ENCODE measurements at places on chromosomes 11 and 22.

GRCh38 chr22:20963201-20964052, 3.6 kb upstream of the AIFM3 start:
- no peak for DNase-seq

- no peak for DNase-seq
Measured at GRCh38 chr11:104254347-104254746, 90.4 kb upstream of the PDGFD start.

DNA sequence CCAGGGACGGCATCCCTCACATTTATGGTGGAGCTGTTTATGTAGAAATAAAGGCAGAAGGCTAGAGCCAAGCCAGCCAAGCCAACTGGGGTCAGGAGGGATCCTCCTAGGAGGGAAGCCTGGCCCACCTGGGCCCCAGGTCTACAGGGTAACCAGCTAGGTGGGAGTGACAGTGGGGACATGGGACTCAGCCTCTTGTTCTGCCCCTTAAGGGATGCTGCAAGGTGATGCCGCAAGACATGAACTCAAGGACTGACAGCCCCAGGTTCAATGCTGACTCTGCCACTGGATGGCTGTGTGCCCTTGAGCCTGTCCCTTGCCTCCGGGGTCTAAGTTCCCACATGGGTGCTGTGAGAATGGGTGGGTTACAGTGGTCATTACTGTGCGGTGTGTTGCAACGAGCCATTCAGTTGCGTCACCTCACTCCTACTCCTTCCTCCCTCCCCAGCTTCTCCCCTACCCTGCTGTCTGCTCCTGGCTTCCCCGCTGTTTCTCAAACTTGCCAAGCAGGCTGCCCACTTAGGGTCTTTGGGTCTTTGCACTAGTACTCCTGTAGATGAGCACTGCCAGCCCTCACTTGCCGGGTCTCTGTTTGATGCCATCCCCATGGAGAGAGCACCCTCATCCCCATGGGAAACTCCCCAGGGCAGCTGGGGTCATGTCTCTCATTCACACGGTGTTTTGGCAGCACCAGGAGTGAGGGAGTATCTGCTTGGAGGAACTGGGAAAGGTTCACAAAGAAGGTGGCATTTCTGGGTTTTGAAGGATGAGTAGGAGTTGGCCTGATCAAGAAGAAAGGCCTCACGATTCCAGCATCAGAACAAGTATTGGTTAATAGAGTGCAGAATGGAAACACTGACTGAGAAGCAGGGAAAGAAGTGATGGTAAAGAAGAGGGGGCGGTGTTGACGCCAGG, 43.0 kb upstream of the RTL6 start:
- no peak for DNase-seq

DNA sequence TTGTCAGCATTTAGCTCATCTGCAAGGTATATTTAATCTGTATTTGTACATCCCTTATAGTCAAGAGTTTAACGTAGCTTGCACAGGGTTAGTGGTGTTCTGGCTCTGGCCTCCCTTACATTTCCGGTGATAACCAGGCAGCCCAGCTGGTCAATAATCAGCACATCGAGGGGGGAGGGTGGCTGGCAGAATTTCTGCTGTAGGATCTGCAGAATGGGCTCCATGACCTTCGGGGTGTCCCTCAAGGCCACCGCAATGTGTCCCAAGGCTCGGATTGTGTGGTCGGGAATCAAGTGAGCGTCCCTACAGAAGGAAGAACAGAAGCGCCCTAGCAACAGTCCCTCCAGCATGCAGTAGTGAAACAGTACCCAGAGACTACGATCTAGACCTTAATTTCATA, 25.1 kb downstream of the SERPIND1 start:
- DNase-seq = no peak

DNA sequence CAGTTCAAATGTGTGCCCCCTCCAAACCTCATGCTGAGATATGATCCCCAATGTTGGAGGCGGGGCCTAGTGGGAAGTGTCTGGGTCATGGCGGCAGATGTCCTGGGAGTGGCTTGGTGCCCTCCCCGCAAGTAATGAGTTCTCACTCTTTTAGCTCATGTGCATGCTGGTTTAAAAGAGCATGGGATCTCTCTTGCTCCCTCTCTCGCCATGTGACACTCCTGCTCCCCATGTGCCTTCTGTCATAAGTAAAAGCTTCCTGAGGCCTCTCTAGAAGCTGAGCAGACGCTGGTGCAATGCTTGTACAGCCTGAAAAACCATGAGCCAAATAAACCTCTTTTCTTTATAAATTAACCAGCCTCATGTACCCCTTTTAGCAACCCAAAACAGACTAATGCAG, 98.8 kb downstream of the SGSM3 start:
- no peak for DNase-seq

DNA sequence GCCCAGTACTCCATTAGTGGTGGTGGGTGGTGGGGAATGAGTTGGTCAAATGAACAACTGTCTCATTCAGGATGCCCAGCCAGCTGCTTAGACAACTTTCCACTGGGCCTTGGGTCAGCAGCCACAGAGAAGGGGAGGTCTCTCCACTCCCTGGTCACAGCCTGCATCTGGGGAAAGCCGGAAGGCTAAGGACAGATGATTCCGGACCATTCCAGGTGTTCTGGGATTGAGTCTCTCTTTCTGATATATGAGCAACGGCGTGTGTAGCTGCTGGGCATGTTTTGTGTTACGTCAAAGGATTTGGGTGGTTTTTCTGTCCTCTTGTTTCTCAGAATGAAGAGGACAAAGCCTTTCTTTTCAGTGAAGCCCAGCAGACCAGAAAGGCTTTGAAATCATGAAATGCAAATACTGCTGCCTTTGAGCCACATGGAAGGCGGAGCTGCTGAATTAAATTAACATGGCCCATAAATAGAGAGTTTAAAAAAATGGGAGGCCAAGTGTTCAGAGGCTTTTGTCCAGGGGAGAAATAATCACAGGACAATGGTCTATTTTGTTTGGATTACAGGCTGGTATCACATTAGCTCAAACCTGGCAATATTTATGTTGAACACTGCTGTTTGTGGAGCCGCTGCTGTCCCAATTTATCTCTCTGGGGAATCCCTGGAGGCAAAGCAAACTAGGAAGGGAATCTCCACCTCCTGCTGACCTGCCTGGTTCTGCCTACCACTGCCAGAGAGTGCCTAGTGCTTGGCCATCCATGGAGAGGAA, 234.4 kb upstream of the E2F8 start:
- DNase-seq = no peak

DNA sequence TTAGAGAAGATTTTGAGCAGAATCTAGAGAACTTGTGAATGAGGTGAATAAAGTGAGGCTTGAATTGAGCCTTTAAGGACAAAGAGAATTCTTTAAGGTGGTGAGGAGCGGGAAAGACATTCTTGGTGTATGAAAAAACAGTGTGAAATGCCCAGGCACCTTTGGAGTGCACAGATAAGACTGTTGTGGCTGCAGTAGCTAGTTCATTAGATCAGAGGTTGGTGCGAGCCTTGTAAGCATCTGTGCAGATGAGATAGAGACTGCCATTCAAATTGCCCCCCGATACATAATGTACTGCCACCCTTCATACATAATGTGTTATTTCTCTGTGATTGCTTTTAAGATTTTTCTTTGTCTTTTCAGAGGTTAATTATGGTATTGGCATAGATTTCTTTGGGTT, 31.3 kb downstream of the ATXN10 start:
- no peak for DNase-seq

DNA sequence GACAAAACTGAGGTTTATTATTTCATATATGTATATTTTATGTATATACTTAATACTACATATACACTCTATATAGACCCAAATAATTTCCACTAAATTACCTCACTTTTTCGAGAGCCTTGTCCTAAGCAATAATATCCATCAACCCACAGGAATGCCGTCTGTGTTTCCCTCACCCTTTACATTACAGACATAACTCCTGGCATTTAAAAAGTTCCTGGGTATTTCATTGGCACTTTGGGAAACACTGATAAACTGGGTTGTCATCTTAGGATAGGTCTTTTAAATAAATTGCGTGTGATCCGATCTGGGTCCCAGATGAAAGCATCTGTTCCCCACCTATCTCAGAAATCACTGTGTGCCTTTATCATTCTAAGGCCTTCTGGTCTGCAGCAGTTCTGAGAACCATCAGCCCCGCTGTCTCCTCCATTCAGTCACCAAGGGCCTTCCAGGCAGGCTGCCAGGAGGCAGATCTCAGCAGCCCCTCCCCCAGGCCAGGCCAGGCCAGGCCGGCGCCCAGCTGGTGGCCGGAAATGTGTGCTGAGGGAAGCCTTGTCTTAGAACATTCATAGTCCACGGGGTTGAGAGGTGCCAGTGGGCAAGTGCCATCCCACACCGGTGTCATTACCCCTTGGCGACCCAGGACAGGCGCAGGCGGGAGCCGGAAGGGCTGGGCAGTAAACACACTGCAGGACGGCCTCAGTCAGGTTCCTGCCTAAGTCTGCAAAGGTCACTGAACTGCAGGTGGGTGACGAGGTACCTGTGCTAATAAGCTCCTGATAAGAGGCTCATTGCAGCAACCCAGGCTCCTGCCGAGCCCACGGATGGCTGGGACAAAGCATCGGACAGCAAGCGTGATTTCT, 3.3 kb downstream of the FGF19 start:
- no peak for DNase-seq

DNA sequence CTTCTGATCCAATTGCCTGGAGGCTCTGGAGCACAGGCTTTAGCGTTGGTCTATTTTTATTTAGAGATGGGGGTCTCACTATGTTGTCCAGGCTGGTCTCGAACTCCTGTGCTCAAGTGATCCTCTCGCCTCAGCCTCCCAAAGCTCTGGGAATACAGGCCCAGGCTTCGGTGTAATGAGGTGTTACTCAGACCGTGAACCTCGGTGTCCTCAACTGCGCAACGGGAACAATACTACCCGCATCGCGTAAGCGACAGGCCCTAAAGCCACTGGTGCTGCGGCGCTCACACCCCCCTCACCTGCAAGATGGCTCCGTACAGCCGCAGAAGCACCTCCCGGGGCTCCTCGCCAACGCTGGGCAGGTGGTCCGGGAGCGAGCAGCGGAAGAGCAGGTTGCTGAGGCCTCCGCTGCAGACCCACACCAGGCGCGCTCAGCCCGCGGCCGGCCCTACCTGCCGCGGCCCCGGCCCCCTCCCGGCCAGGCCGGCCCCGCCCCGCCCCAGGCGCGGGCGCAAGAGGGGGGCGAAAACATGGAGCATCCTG, 628 bp downstream of the CHKB start:
- DNase-seq = no peak

GRCh38 chr11:77200351-77201268, 72.6 kb downstream of the MYO7A start:
- no peak for DNase-seq

GRCh38 chr11:44949160-44950030, 1.3 kb downstream of the TP53I11 start:
- DNase-seq = no peak

DNA sequence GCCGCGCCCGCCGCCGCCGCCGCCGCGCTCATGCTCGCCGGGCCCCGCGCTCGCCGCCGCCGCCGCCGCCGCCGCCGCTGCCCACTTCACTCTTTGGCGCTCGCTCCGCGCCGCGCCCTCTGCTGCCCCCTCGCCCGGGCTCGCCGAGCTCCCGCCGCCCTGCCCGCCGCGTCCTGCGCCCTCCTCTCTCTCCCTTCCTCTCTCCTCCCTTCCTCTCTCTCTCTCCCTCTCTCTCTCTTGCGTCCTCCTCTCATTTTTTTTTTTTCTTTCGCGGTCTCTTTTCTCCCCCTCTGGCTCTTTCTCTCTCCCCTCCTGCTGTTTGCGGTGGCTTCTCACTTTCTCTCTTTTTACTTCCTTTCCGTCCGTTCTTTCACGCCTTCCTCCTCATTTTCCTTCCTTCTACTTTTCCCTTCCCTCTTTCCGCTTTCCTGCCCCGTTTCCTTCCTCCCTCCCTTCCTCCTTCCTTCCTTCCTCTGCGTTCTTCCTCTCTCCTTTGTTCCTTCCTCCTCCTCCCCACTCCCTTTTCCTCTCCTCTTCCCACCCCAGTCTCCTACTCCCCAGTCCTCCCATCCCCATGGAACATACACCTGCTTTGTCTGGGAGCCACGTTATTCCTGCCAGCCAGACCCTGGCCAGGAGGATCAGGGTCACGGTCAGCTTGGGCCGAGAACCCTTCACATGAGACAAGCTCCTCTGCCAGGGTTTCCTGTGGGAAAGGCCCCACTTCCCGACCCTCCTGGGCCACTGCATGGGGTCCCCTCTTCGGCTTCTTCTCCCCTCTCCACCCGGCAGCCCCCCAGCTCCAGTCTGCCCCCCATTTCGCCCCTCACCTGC, 19.3 kb upstream of the SHISAL1 start:
- no peak for DNase-seq

GRCh38 chr11:10824888-10825287, 16.2 kb upstream of the EIF4G2 start:
- DNase-seq = no peak

DNA sequence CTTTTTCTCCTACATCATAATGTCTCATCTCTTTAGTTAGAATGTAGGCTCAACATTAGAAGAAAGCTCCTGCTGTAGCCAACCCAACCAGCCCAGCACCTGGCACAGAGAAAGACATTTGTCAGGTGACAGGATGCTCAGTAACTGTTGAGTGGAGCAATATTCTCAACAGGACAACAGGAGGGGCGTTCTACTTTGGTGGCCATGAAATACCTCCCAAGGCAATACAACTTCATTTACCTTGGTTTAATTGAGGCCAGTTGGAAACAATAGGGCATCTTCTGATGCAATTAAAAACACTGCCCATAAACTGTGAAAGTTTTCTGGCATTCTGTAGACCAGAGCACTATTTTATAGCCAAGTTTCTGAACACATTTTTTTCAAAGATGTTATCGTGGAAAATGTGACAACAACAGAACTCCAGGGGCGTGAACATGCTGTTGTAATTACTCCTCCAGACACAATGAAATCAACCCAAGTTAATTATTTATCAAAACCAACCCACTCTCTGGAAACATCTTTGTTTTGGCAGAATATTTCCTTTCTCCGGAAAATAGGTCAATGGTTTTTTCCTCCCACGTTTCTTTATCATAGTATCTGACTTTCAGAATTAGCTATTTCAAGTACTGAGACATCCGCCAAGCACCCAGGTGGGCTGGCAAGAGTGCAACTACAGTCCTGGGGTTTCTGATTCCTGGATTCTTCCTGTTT, 538.1 kb downstream of the SOX6 start:
- DNase-seq = no peak

- DNase-seq = no peak
Measured at GRCh38 chr22:49230194-49230577, 597.5 kb downstream of the BRD1 start.

DNA sequence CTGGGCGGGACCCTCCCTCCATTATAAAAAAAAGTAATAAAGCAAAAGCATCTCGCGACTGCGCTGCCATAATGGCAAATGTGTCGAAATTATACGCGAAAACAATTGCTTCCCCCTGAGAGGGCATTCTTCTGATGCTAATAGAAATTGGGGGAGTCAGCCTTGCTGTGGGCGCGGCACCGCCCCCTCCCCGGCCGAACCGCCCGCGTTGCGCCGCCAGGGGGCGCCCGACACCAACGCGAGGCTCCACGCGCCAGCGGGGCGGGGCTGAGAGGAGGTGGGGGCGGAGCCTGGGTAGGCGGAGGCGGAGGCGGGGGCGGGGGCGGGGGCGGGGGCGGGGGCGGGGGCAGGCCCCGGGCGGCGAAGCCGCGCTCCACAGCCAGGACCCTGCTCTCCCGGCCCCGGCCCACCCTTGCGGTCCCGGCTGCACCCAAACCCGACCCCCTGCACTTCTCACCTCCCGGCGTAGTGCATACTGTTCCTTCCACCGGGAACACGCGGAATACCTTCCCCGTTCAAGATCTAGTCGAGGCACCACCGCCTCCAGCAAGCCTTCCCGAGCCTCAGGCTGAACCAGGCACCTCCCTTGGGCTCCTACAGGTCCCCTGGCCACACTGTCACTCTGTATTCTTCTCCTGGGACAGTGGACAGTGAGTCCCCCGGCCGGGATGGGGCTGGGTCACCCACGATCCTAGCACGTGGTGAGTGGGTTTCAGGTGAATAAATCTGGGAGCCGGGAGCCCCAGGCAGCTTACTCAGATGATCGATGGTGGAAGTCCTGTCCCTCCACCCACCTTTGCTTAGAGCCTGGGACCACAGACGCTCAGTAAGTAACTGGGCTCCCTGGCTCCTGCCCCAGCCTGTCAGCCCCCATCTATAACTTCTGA, 15.5 kb upstream of the UPK3A start:
- DNase-seq = peak; percentile 77

Measured in stimulated activated CD4-positive, alpha-beta T cell treated with anti-CD3 and anti-CD28 coated beads, TNF-alpha, amount 100 ng/mL, for 1 hour (primary cell).